ENCODE measurements at places on chromosomes 1 and 21. TPM values are rescaled to one million over a fixed set of nuclear protein-coding genes. Genes with fewer than 3 reads are reported as not detected.

DNA sequence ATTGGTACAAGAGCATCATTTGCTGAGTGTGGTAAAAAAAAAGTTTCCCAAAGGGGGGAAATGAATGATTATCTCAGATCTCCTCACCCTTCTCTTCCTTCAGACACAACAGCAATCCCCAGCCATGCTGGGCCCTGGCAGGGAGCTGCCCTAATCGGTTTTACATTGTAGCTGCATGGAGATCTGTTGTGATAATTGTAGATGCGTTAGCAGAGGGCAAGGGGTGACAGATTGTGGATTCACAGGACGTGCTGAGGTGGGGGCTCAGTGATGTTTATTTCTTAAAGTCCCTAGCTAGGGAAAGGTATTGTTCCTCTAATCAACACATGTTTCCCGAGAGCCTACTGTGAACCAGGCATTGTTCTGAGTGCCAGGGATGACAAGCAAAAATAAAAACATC, 304.1 kb downstream of the PBX1 start:
- ATAC-seq: no peak

GRCh38 chr21:16117851-16118590, 388.2 kb downstream of the USP25 start:
- ATAC-seq: peak; percentile 63

DNA sequence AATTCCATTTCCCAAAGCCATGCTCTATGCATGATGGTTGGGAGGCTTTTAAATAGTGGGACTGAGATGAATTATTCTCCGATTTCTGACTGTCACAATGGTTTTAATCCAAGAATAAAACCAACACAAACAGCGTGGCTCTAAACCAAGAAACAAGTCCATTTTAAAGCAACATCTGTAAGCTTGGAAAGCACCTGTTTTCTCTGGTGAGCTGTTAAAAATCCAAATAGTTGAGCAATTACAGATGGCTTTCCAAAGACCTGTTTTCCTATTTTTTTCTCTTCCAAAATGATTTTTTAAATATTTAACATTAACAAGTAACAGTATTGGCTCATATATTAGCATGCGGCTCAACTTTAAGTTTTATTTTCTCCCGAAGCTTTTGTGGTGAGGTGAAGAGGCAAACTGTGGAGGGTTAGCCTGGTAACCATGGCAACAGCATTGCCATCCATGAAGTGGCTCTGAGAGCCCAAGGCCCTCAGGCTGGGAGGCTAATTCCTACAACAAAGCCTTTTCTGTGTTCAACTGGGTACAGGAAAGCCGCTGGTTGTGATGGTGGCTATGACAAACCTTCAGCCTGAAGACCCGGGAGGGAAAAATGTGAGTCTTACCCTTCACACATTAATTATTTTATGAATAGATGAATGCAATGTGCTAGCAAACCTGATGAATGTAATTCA, 56.7 kb upstream of the B3GALT5 start:
- peak; percentile 99 for ATAC-seq

- ATAC-seq: peak; percentile 40
Measured at GRCh38 chr1:201793306-201793925, 35.5 kb upstream of the IPO9 start.

DNA sequence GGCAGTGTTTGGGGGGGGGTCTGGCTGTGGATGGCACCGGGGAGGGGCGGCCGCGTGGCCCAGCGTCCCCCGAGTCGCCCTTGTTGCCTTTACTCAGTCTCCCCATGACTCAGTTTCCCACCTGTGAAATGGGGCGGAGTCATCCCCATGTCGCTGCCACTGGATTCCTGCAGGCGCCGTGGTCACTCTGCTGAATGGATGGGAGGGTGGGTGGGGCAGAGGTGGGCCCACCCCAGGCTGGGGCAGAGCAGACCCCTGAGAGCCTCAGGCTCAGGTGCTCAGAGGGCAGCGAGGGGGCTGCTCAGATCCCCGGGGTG, 2.0 kb downstream of the COL6A1 start:
- ATAC-seq: no peak

- ATAC-seq: no peak
Measured at GRCh38 chr21:35705237-35705887, 355.0 kb downstream of the SETD4 start.

- ATAC-seq: no peak
Measured at GRCh38 chr1:22772014-22772413, 61.4 kb downstream of the EPHB2 start.

GRCh38 chr1:181044449-181044966, 10.7 kb downstream of the MR1 start:
- ATAC-seq: no peak

GRCh38 chr1:157363660-157364140, 188.6 kb downstream of the FCRL5 start:
- ATAC-seq: peak; percentile 85

DNA sequence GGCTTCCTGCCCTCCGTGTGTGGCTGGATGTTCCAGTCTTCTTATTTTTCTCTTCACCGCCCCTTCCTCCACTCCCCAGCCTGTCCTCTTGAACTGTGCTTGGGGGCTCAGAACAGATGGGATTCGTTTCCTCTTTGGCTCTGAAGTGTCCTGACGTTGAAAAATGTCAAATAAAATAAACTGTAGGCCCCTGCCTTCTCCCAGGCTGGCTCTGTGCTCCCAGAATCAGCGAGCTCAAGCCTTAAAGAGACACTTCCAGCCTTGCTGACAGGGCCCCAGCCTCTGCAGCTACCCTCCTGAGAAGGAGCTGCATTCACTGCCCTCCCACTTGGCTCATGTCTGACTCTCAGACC, 104.2 kb upstream of the IPO9 start:
- peak; percentile 30 for ATAC-seq

GRCh38 chr1:66730462-66730861, 21.8 kb upstream of the DYNLT5 start:
- ATAC-seq: no peak

GRCh38 chr1:245953876-245954660, 553.0 kb downstream of the SMYD3 start:
- peak; percentile 45 for ATAC-seq

DNA sequence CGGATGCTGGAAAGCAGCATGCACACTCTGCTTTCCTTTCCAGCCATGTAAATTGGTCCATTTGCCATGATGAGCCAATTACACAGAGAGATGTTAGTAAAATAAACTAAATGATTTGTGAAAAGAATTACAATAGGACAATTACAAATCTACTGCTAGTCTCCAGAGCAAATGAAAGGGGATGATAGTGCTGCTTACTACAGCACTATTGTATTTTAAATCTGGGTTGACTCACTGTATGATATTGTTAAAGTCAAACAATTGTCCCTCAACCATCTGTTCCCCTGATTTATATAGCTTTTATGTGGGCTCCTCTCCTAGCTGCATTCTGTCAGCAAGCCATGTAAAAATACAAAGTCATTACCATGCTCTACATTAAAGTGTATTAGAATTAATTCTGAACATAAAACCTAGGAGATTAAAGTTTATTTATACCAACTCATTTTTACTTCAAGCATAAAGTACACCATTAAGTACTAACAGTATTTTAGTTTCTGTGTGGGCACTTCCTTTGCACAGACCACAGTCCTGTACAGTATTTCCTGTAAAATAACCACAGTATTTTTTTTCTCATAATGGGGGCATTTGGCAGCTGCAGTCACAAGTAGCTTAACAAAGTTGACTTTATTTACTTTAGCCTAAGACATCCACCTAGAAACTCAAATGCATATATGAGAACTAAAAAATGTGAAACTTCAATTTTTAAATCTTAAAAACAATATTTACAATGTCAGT, 135.8 kb downstream of the VAV3 start:
- peak; percentile 98 for ATAC-seq

GRCh38 chr1:29515170-29515955, 279.0 kb downstream of the PTPRU start:
- ATAC-seq: no peak

DNA sequence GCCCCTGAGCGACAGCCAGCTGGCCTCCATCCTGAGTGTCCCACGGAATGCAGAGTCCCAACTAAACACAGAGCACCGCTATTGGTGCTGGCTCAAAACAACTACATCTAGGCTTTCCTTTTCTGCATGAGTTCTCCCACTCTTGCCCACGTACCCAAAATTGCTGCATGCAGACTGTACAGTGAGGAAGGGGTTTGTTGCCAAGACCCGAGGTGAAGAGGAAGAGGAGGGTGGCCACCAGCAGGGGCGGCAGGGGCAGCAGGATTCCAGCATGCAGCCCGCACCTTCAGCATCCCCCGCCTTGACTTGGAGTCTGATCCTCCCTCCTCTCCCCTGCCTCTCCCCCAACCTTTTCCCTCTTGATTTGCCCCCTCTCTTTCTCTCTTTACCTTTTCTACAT, 8.0 kb downstream of the S100A9 start:
- ATAC-seq: no peak

GRCh38 chr1:95049935-95050334, 22.8 kb downstream of the ALG14 start:
- ATAC-seq: no peak

GRCh38 chr1:235106457-235106856, 22.2 kb downstream of the TOMM20 start:
- no peak for ATAC-seq

- ATAC-seq: peak; percentile 15
Measured at GRCh38 chr1:234915924-234916675, 212.5 kb downstream of the TOMM20 start.

GRCh38 chr1:11813021-11813420, 7.0 kb downstream of the CLCN6 start:
- no peak for ATAC-seq

GRCh38 chr1:171140956-171141687, 44.0 kb upstream of the FMO2 start:
- ATAC-seq: no peak

DNA sequence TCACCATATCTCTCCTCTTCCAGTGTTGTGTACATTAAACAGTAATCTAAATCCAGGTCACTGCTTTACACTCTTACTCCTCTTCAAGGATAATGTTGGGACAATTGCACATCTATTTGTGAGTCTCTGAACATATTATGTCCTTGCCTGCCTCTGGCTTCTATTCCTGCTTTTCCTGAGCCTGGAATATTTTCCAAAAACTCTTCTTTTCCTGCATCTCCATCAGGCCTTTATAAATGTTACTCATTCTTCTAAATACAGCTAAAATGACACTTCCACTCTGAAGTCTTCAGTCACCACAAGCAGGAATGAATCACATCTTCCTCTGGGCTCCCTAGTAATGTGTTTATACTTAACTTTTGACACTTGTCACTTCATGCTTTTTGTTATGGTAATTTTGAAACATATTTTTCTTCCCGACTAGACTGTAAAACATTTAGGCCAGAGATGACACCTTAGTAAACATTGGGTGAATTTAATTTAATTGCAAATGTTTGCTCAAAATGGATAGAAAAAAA, 396.0 kb downstream of the LRRIQ3 start:
- no peak for ATAC-seq

DNA sequence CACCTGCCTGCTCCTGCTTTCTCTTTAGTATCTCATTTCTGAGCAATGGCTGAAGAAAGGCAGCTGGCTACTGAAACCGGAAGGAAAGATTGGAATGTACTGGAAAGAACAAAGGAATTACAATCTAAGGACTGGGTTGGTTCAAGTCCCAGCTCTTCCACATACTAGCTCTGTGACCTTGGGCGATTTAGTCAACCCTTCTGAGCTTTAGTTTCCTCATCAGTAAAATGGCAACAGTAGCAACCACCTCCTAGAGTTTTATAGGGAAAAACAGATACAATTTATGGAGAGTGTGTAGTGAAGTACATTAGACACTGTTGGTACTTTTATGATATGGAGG, 158.8 kb downstream of the KAZN start:
- no peak for ATAC-seq

- ATAC-seq: peak; percentile 39
Measured at GRCh38 chr1:147409886-147410285, 131.4 kb upstream of the BCL9 start.

DNA sequence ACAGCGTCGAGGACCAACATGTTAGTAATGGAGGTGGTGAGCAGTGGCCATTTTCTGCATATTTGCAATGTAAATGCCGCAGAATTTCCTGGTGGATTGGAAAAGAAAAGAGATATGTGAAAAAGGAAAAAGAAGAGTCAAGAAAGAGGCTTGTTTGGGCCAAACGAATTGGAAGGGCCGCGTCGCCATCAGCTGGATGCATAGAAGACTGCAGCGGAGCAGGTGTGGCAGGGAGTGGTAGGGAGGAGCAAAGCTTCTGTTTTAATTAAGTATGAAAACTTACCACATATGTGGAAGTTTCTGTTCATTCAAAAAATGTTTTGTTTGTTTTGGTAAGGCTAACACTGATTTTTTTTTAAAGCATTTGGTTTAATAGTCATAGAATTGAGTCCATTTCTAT, 690.7 kb downstream of the NCAM2 start:
- ATAC-seq: no peak

DNA sequence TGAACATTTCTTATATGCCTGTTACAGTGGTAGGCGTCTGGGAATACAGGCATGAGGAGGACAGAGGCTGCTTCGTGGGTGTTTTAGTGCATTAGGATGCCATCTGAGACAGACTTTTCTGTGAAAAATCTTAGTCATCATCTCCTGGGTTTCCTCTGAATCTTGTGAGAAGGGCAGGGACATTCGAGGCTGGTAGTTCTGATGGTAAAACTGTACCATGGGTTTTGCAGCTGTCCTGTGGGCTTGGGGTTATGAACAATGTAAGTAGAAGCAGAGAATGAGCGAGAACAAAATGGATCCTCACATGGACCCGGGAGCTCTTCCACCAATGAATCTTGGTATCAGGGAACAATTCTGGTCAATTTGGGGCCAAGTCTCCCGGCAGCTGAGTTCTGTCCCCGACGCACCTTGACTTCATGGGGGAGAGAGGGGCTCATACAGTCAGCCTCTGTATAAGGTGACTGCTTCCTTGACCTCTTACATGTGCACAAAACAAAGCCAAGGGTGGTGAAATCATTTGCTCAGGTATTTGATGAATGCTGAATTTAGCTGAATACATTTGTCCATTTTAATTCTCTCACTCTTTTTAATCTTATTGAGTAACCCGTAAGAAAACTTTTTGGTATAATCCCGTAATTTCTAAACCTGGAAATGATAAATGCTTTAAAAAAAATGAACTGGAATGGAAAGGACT, 63.6 kb upstream of the ERRFI1 start:
- no peak for ATAC-seq

DNA sequence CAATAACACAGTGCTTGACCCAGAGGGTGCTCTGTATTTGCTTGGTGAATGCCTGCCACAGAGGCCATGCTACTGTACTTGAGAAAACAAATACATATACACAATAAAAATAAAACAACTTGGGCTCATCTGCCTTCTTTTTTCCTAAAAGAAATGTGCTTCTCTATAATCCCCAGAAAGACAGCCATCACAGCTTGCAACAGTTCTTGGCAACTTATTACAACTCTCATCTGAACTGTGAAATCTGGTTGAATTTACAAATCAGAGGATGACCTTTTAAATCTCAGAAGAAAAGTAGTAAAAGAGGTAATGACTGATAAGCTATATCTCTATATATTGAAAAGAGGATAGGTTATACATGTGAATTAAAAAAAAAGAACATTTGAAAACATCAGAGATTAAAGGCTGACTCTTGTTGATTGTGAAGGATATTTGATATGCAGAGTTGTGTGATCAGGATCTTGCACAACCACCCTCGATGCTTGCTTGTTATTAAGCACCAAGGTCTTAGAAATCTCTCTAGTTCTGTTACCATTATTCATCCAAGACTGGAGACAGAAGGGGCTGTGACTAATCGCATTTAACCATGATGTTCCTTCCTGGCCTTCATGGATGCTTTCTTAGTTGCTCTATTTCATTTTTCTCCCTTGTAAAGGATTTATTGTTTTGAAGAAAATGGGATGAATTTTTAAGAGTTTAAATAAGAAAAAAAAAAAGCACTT, 213.4 kb downstream of the APP start:
- peak; percentile 31 for ATAC-seq

Gene OR2L2
- 0.26 TPM for total RNA-seq

Gene NEK7
- 18.0 TPM for total RNA-seq

Gene ARMH1
- 2.8 TPM for total RNA-seq

Gene TEX38
- 0.72 TPM for total RNA-seq
